Stimulated activated CD8-positive, alpha-beta memory T cell treated with anti-CD3 and anti-CD28 coated beads, Interleukin-15, amount 100 ng/mL, for 24 hours (primary cell): ENCODE measurements at places on chromosomes 5 and 9.

DNA sequence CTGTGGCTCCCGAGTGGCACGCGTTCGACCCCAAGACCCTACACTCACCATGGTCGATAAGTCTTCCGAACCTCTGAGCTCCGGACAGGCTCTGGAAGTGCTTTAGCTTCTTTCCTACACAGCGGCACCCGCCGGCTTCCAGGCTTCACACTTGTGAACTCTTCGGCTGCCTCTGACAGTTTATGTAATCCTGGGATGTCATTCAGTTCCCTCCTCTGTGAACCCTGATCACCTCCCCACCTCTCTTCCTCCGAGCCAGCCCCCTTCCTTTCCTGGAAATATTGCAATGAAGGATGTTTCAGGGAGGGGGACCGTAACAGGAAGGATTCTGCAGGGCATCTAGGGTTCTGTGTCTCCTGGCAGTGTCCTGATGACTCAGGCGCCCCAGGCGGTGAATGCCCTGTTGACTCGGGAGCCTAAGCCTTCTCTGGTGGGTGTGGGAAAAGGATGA, at the start of gene CD14:
TSS of gene CD14 (minus strand) at position 155 of the 451 bp plus-strand sequence. CDS start at position 51, 104 bp downstream.
- DNase-seq: no peak

DNA sequence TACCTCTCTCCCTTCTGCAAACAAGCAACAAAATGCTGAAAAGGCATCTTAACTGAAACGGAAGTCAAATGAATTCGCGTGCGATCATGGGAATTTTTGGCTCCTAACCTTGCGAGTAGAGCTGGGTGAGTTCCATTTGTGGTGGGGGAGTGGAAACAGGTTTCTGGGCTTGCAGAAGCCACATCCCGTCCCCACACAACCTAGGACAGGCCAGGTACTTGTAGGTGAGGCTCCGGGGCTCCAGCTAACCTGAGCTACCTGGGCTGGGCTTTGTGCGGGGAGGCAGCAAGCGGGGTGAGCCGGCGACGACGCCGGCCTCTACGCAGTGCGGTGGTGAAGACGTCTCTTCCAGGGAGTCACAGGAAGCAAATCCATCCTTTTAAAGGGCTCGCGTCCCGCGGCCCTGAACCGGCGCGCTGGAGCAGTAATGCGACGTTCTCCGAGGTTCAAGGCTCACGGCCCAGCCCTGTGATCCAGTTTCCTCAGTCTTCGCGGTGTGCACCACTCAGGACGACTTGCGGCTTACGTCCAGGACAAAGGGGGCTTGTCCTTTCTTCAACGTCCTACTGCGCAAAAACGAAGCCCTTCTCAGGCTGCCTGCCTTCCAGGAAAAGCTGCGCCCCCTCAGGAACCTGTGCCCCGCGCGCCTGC, 567 bp upstream of the SPIN1 start:
- no peak for DNase-seq

DNA sequence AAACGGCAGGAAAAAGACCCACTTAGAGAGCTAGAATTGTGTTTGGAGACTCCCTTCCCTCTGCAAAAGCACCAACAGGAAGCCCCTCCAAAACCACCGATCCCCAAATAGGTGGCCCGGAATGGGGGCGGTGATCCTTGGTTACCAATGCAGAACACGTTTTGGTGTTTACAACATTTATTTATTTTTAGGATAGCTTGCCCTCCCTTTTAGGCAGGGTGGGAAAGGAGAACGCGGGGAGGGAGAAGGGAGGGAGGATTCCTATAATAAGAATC, 579 bp upstream of the NTRK2 start:
- DNase-seq: no peak

DNA sequence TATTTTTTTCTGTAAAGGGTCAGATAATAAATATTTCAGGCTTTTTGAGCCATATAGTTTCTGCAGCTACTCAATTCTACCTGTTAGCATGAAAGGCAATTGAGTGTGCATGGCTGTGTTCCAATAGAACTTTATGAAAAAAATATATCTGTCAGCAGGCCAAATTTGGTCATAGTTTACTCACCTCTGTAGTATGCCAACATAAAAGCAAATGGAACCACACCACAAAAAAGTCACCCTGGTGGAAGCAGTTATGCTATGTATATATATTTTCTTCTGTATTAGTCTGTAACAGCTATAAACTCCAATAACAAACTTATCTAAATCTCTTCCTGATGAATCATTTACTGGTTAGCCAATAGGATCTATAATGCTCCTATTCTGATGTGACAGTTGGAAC, 3.4 kb downstream of the SLC38A9 start:
- no peak for DNase-seq

DNA sequence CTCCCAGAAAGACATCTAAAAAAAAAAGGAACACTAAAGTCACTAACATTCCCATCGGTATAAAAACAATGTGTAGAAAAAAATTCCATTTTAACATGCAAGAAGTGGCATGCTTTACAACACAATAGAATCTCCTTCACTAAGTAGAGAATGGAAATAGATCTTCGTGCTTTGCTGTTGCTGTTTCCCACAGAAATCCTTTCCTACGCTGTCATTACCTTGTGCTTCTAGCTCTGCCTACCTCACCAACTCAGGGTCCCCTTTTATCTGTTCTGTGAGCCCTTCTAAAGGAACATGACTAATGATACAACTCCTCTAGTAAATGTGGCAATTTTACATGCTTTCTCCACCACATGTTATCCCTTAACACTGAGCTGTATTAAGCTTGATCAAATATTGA, 202.9 kb downstream of the MCTP1 start:
- no peak for DNase-seq

DNA sequence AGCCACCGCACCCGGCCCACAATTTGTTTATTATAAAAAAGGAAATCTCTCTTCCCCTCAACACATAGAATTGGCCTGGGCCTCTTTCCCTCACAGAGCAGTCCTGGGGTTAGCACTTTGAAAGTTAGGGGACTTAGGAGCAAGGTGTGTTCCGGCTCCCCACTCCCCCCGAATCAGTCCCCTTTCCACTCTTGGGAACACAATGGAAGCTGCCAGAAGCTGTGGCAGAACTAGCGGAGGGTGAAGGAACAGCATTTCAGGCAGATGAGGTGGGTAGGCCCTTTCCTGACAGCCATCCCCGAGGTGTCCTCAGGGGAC, 16.4 kb upstream of the C5orf47 start:
- no peak for DNase-seq

- DNase-seq: no peak
Observed at GRCh38 chr5:34474573-34475021, 181.5 kb upstream of the RAI14 start.
